ENCODE measurements at places on chromosomes 2 and 18.

- no peak for DNase-seq
These were observed 82.1 kb downstream of the TMEM163 start for GRCh38 chr2:134636714-134637113.

DNA sequence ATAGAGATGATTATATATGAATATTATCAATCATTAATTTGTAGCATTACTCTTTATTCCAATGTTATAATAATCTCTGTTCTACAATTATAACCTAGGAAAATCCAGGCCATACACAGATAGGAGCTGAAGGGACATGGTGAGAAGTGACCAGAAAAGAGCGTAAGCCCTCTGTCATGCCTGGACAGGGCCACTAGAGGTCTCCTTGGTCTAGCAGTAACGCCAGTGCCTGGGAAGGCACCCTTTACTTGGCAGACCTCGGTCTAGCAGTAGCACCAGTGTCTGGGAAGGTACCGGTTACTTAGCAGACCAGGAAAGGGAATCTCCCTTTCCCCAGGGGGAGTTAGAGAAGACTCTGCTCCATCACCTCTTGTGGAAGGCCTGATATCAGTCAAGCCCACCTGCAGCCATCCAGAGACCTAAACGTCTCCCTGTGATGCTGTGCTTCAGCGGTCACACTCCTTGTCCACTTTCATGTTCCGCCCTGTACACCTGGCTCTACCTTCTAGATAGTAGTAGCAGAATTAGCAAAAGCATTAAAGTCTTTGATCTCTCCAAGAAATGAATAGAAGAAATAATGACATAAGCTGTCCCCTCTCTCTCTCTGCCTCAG lies 447.5 kb upstream of the FSIP2 start:
- no peak for DNase-seq

DNA sequence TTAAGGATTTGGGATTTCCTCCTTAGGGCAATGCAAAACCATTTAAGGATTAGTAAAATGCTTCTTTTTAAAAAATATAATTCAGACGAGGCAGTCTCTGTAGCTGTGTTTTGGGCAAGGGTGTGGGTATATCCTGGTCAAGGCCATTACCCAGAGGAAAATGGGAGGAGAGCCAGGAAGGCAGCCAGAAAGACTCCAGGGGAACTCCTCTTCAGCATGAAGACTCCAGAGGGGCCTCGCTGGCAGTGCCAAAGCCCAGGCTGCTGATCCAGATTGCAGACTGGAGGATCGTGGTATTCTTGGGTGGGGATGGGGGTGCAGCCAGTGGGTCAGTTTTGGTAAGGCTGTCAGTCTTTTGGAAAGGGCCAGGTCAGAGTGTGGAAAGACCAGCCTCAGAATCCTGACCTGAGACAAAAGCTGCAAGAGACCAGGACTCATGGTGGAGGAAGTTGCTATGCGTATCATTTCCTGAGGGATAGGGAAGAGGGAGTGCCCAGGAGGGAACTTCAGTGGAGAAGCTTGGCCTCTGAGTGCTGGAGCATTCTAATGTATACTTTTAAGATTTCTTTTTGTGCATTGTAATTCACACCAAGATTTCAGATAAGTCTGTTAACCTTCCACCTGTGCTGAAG lies 20.9 kb upstream of the RAB11FIP5 start:
- DNase-seq, result no peak

GRCh38 chr18:33469699-33470098 lies 29.2 kb upstream of the CCDC178 start:
- no peak for DNase-seq

DNA sequence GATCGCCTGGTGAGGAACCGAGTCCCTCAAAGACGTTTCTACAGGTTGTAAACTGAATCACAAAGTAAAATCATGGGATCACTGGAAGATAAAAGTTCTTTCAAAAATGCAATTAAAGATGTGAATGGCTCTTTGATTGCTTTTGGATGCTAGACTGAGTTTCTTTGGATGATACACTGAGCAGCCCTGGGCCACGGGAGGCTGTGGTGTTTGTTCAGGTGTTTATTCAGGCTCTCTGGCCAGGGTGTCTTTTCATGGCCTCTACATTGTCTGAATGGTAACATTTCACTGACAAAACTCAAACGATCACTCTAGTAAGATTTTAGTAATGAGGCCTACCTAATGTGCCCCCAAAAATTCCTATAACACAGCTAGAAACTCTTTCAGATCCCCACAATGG lies 48.4 kb upstream of the SPATS2L start:
- DNase-seq, result no peak

DNA sequence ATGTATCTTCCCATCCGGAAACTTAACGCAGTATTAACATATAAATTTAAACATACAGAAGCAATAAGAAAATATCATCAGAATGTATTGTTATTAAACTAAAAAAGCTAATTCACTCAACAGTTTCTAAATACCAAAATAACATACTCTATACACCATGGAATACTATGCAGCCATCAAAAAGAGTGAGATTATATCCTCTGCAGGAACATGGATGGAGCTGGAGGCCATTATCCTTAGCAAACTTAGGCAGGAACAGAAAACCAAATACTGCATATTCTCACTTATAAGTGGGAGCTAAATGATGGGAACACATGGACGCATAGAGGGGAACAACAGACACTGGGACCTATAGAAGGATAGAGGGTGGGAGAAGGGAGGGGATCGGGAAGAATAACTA lies 127.1 kb downstream of the CD226 start:
- no peak for DNase-seq
